Stimulated activated CD4-positive, alpha-beta T cell treated with anti-CD3 and anti-CD28 coated beads, Interleukin-1b, Interleukin-23, amount 100 ng/mL, for 1 hour (primary cell): ENCODE measurements at places on chromosomes 12 and 14.

DNA sequence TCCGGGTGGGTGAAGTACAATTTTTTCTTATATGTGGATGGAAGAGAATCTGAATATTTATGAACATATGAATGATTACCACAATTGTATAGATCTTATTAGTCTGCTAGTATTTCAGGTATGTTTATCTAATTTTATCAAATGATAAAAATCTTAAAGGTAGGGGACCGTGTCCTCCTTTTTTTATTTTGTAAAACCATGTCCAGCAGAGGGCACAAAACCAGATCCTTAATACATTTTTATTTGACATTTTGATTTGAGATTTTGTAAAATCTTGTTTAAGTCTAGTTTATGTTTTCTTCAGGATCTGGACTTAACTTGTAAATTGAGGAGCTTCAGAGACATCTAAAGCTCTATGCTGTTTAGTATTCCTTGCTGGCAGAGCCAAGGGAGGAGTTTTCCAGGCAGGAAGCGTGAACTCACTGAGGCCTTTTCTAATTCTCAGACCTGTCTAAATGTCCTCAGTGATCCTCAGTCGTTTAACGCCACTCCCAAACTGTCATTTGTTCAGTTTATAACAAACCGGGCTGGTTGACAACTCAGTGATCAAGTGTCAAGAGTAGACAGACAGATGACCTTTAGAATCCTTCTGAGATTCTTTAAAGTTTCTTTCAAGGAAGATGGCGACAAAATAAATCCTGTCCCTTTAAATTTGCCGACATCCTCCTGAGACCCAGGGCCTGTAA lies 263.9 kb downstream of the KTN1 start:
- no peak for DNase-seq

DNA sequence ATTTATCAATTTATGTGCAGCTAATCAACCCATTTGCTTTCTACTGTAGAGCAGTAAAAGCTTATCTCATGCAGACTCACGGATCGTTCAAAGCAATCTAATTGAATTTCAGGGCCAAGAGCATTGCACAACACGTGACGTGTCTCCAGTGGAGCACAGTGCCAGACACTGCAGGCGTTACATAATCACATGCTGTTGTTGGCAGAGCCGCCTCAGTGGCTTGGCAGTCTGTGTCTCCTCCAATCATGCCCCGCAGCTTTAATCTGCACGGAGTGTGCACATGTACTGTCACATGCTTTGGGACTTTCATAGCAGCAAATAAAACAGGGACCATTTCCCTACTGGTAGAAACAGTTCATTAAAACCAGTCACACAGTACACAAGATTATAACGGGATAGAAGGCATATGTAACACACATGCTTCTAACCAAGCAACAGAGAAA lies 309.3 kb downstream of the ITPR2 start:
- no peak for DNase-seq

DNA sequence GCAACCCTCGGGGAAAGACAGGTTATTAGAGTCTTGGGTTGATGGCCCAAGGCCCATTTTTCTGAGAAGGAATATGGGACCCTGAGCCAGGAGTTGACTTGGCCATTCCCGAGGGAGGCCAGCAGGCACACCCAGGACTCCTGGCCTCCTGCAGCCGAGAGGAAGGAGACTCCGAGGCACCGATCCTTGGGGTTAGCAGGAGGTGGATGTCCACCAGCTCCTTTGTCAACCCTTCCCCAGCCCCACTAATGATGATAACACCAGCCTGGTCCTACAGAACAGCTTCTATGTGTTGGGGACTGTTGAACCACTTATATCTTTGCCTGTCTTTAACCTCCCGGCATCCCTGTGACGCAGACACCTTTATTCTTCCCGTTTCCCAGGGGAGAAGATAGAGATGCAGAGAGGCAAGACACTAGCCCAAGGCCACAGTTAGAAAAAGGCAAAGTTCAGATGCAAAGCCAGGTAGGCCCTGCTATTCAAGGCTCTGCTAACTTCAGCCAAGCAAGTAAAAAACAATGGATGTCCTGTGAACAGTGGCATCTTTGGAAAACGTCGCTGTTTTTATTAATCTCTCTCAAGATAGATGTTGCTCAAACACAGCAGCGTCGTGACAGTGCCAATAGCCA lies 767.3 kb upstream of the TBX3 start:
- DNase-seq = no peak

DNA sequence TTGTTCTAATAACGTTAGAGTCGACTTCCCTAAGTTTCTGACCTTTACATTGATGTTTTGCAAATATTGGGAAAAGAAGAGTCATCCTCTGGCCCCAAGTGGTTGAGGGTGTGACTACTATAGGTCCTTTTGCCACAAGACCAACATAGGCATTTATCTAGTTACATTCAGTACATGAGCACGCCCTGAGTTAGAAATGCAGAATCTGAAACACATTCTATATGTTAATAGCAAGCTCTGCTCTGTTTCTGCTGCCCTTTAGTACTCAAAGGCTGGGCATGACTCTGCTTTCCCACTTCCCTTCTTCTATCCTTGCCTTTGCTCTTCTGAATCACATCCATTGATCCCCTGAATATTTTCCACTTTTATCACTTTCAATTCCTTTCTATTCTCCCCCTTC lies 115.1 kb upstream of the PTPRB start:
- DNase-seq = no peak

DNA sequence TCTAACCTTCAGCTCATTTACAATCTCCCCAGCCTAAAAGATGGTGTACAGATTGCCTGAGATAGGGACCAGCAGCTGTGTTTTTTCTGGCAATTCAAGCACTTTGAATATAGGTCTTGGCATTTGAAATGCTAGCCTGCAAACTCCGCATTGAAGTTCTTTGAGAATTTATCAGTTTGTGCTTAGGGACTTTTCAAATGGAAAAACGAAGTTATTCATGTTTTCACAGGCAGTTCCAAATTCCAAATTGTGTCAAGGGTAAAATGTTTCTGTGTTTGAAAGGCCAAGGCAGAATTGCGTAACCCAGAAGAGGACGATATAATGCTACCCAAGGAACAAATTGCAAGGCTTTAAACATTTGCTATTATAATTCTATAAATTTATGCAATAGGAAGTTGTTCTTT lies 168.9 kb upstream of the RASSF8 start:
- DNase-seq = no peak

- no peak for DNase-seq
These were observed 117.0 kb upstream of the CCDC198 start for GRCh38 chr14:57610631-57611030.
